Activated naive CD8-positive, alpha-beta T cell treated with anti-CD3 and anti-CD28 coated beads for 36 hours (primary cell): ENCODE measurements at places on chromosomes 13 and 19.
A peak's percentile ranks its signal among the peaks of the same experiment; 100 is the strongest.

- DNase-seq: no peak
These were observed 312.1 kb upstream of the PCDH20 start for GRCh38 chr13:61727767-61728166.

DNA sequence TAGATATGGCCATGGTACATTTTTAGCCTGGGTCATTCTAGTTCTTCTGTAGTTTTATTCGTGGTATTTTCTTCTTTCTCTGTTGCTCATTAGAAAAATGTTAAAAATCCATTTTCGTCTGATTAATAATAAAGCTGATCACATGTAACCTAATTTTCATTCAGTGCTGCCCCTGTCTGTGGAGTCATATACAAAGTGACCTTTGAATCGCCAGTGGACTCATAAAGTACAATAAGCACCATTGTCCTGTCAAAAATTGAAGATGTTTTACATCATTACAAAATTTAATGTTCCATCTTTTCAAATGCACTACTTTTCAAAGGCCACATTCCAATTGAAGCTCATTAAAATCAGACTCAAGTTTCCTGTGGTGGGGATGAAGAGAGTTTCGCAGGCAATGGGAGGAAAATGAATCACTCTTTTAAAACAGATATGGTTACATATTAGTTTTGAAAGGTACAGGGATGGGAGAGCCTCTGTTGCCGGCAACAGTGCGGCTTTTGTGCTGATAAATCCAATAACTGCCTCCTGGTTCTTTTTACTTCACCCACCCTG is 205.4 kb downstream of the ZNF536 start:
- DNase-seq: no peak

GRCh38 chr13:40664350-40665125 is 1.9 kb downstream of the FOXO1 start:
- DNase-seq: peak; percentile 71

GRCh38 chr13:67643516-67644055 is 413.4 kb upstream of the PCDH9 start:
- DNase-seq: no peak

DNA sequence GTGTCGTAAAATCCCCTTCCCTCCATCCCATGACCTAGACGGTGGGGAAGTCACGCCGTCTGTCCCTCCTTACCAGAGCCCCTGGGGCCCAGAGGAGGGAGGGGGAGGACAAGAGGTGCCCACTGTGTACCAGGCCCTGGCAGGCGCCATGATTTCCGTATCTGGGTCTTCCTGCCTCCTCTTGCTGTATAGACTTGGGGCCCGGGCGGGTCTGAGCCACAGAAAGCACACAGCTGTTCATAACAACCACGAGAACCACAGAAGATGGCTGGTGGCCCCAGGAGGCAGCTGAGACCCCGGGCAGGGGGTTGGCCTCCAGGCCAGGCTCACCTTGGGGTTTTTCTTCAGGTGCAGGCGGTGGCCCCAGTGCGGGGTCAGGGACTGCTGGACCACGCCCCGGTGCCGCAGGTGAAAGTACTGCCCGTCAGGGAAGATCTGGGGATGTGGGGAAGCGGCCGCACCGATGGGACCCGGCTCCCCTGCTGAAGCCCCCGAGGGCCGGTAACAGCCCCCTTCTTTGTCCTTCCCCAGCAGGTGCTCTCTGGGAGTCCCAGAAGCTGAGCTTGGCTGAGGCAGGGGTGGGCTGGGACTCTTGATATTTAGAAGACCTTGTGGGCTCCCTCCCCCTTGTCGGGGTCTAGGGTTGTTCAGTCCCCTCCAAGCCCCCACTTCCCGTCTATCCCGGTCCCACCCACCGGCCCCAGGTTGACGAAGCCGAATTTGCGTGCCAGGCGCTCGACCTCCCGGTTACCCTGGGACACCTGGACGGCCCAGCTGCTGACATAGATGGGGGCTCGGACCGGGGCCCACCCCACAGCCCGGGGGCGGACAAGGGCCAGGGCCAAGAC is 463 bp downstream of the PCSK4 start:
- no peak for DNase-seq

DNA sequence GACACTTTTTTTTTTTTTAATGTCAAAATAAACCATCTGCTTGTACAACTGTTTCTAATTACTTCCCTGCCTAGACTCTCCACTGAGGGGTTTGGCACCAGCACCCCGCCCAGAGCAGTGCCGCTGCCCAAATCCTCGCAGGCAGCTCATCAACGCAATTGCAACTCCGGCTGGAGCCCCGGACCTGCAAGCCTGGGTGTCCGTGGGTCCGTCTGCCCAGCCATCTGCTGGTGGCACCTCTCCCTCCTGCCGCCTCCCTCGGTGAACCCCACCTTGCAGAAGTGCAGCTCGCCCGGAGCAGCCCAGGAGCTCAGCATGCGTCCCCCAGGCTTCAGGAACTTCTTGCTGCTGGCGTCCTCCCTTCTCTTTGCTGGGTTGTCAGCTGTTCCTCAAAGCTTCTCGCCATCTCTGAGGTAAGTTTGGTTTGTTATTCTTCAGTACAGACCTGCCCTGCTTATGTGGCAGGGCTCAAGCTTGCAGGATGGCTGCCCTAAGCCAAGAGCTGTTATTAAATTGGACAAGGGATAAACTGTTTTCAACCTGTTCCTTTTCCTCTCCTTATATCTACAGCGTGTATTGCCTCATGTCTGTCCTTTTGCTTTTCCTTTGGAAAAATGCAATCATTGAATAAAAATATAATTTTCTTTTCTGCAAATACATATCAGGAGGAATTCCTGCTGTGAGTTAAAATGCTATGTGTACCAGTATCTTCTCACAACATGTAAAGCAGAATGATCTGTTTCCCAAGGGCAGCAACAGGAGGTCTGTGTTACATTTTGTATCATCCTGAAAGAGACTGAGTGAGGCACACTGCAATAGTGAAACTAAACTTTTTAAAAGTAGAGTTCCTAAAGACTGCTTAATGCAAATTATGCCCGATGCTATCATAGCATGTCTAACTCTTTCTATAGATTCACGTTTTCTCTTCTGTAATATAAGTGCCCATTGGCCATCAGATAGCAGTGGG is at the start of gene ITGBL1:
TSS of gene ITGBL1 (plus strand) at position 157 of the 967 bp plus-strand sequence. CDS start at position 316, 159 bp downstream.
- DNase-seq: no peak

- no peak for DNase-seq
These were observed 339.2 kb downstream of the MYO16 start for GRCh38 chr13:108968566-108968965.

DNA sequence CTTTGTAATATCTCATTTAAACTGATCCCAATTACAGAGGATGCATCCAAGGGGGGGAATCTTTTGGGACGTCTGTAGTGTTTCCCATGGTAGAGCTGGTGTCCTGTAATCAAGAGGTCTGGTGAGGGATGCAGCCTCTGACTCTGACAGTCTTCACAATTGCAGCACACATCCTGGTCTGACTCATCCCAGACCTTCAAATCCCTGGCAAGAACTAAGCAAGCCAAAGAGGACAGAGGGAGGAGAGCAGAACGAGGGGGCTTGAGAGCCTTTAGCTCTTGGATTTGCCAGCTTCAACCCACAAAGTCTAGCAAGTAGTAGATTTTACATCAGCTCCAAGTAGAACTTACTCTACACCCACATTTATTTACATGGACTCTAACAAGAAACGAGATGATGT is 17.3 kb upstream of the FCGBP start:
- DNase-seq: no peak

DNA sequence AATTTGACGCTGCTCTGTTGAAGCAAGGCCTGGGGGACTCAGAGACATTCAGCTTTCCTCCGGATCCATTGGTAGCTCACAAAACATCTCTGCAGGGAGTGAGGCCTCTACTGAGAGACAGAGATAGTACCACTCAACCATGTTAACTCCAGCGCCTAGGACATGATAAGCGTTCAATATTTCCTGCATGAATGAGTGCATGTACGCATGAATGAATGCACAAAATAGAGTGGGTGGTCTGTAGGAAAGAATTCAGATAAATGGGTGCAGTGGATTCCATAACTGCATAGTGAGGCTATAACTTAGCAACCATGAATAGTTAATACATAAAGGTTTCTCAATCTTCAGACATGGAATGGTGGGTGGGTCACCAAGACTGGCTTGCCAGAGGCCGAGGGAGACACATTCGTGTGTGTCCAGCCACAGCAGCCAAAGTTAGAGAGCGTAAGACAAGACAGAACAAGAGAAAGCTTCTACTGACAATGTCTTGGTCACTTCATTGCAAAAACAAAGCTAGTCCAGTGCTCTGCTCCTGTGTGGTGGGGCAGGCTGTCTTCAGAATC is 36.3 kb upstream of the RCBTB2 start:
- no peak for DNase-seq

GRCh38 chr13:111211789-111212516 is 96.8 kb downstream of the ARHGEF7 start:
- DNase-seq: no peak

DNA sequence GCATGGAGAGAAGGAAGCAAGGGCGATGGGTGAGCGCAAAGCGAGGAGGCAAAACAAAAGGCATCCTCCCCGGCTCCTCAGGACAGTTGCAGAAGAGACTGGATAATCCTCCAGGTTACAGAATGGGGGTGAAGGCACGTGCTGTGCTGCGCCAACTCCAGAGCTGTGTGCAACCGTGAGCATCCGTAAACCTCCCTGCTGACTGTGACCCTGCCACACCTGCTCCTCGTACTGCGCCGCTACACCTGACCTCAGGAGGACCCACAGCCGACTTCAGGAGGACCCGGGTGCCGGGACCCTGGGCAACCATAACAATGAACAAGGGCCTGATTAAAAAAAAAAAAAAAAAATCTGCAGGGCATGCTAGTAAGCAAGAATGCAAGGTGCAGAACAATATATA is 68.7 kb downstream of the SLC7A1 start:
- no peak for DNase-seq

- DNase-seq: no peak
These were observed 213.3 kb upstream of the MIR17HG start for GRCh38 chr13:91133941-91134802.

DNA sequence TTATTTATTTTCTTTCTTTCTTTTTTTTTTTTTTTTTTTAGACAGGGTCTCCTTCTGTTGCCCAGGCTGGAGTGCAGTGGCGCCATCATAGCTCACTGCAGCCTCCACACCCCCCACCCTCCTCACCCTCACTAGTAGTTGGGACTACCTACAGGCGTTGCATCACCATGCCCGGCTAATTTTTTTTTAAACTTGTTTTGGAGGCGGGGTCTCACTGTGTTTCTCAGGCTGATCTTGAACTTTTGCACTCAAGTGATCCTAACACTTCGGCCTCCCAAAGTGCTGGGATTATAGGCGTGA is 33.6 kb downstream of the GJA3 start:
- DNase-seq: no peak

- DNase-seq: no peak
These were observed 126.2 kb upstream of the SPACA7 start for GRCh38 chr13:112249644-112250610.

GRCh38 chr19:46288896-46289588 is 7.8 kb upstream of the HIF3A start:
- no peak for DNase-seq

DNA sequence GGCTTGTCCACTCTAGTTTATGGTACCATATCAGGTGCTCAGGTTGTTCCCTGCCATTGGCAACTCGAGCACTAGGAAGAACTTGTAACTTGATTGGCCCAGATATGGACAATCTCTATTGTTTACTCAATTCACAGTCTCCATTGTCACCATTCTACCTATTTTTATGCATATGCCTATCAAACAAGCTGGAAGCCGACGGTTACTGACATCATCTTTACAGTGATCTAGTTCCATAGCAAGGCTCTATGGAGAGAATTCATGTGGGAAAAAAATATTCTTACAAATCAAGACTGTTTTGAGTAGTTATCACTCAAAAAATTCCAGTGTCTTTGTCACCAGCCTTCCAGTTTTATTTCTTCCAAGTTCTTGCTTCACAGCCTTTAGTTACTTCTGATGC is 1006.2 kb upstream of the PRR20A start:
- no peak for DNase-seq

DNA sequence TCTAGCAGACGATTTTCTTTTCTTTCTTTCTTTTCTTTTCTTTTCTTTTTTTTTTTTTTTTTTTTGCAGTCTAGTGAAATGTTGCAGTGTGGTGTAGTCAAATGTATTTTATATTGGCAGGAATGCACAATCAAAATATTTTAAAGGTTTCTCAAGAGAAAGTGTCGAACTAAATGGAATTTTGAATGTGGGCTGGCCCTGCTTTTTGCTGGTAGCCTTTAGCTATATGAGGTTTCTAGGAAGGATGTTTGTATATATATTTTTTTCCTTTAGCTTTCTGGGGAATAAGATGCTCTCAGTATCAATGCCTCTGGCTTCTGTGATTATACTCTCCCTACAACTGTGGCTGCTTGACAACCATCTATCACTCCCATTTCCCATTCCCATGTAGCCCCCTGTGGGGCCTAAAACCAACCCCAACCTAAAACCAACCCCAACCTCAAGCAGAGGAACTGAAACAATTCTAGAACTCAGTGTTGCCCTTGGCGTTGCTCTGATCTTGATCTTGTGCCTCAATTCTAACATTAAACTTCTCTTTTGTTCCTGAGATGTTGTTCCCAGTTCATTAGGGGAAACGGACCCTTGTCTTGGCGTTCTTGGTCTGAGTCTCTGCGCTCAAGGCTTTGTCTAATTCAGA is 27.1 kb downstream of the CYSLTR2 start:
- no peak for DNase-seq

- no peak for DNase-seq
These were observed 21.1 kb downstream of the PLEKHF1 start for GRCh38 chr19:29686285-29686805.

DNA sequence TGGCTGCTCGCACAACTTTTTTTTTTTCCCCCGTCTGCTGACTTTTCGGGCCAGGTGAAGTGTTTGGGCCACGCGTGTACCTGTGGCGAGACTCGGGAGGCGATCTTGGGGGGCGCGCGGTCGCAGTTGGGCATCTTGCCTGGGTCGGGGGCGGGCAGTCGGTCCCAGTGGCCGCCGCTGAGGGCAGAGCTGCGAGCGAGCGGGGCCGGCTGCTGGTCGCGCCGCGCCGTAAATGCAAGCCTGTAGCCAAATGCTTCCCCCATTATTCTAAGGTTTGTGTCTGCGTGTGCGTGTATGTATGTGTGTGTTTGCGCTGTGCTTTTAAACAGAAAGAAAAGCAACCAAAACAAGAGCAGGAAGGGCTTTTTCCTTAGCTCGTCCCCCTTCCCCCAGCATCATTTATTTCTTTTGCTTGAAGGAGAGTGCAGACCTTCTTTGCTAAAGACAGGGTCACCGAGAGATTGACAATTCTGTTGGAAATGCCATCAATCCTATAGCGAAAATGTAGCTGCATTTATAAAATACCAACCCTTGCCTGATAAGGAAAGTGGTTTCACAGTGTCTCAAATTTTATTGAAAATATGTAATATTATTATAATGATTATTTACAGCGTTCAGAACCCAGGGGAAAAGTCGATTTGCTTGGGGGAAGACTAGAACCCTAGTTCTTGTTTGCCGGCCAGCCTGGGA is 143.2 kb upstream of the ZNF536 start:
- no peak for DNase-seq

- DNase-seq: no peak
These were observed 1123.3 kb downstream of the EFNB2 start for GRCh38 chr13:105412171-105412570.

- no peak for DNase-seq
These were observed 15.5 kb upstream of the MYH14 start for GRCh38 chr19:50187937-50188336.

GRCh38 chr13:43665388-43665787 is 121.4 kb downstream of the ENOX1 start:
- no peak for DNase-seq

GRCh38 chr19:10836479-10837330 is 693 bp upstream of the TMED1 start:
- peak; percentile 88 for DNase-seq
